ENCODE measurements at places on chromosomes 7 and 10.

DNA sequence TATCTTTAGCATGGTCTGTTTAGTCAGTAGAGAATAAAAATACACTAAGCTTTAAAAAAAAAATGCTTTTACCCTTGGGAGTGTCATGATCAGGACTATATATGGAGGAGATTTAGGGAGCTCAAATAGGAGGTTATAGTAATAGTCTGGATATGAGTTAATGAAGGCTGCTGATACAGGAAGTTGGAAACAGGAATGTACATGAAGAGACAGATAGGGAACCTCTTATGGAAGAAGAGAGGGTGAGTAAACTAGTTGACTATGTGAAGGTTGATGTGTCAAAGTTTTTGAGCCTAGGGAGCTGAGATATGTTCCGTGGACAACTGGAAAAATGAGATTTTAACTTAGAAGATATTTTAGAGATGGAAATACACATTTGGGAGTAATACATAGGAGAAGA is 472.0 kb upstream of the FZD8 start:
- DNase-seq = no peak

- DNase-seq = no peak
Measured at GRCh38 chr7:84112771-84113170, 81.8 kb downstream of the SEMA3A start.

GRCh38 chr10:48511066-48511874 is 93.6 kb downstream of the ARHGAP22 start:
- DNase-seq = no peak

- no peak for DNase-seq
Measured at GRCh38 chr10:22700489-22700888, 13.9 kb downstream of the PIP4K2A start.

DNA sequence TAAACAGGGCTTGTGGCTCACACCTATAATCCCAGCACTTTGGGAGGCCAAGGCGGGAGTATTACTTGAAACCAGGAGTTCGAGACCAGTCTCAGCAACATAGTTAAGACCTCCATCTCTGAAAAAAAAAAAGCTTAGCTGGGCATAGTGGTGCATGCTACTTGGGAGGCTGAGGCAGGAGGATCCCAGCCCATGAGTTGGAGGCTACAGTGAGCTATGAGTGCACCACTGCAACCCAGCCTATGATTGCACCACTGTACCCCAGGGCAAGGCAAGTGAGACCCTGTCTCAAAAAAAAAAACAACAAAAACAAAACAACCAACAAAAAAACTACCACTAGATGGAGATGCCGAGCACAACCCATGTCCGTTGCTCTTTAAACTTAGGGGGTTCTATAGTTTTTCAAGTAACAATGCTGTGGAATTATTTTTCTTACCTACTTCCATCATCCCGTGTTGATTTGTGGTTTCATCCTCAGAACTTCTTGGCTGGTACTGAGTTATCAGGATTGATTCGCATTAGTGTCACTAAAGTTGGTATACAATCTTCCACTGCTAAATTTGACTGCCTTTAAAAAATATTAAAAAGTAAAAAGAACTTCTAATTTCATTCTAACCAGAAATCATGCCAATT is 12.2 kb upstream of the REPIN1 start:
- no peak for DNase-seq

DNA sequence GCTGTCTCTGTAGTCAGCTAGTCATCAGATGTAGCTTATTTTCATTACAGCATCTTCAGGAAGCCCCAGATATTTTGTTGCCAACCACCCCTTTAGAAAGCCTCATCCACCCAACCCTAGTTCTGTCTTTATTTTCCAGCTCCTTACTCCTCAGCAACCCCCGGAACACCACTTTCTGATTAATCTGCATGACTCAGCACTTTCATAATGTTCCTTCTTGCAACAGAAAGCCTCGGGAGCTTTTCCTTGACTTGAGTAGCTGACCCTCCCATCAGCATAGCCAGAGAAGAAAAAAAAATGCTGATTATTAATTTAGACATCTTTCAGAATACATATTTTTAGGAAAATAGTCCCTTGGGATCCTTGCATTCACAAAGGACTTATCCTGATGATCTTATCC is 244.0 kb upstream of the CXCL12 start:
- DNase-seq = no peak

- no peak for DNase-seq
Measured at GRCh38 chr7:148442933-148443332, 147.6 kb upstream of the C7orf33 start.

GRCh38 chr10:97302088-97302791 is 9.8 kb upstream of the ARHGAP19 start:
- no peak for DNase-seq

DNA sequence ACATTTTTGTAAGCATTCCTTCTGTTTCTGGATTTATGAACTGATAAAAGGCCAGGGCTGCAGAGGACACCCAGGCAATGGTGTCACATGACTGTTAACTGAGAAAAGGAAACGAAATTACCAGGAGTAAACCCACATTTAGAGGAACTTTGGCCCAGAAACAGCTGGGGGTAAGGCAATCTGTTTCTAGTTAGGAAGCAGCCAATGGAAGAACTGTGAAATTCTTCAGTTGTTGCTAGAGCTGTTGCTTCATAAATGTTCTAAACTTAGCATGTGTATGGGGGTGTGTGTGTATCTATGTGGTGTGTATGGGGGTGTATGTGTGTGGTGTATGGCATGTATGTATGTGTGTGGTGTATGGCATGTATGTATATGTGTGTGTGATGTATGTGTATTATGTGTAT is 11.8 kb upstream of the PDCD4 start:
- DNase-seq = no peak

- no peak for DNase-seq
Measured at GRCh38 chr10:82402906-82403401, 528.0 kb downstream of the NRG3 start.

DNA sequence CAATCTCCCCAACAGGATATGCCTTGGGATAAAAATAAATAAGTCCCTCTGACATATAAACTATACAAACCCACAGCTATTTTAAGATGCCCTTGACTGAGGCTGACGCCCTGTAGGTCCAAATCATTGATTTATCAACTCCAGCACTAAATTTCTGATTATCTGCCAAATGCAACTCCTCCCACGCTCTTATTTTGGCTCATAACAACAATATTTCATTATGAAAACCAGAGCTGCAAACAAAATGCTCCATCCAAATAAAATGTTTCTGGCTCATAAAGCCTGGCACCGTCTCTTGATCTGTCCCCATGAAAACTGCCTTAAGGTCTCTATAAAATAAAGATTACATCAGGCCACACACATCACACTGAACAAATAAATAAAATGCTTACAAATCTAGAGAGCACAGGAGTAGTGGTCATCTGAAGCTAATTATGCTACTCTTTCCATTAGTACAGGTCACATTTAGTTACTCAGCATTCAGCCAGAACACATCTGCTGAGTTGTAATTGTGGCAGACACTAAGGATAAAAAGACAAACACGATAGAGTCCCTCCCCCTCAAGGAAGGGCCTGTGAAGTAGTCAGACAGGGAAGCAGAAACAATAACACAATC is 28.8 kb downstream of the CACUL1 start:
- DNase-seq = no peak

DNA sequence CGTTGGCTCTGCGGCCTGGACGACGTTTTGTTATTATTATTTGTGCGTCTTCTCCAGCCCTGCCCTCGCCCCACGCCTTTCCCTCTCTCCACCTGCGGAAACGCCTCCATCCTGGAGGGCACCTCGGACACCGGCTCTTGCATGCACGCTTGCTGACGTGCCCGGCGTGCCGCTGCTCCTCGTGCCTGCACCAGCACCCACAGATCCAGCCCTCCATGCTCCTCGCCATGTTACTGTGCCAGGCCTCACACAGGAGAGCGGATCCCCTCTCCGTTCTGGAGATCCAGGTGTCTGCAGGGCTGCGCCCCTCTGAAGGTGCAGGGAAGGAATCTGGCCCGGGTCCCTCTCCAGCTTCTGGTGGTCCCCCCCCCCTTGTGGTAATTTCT is 373.9 kb upstream of the FOXK1 start:
- no peak for DNase-seq

DNA sequence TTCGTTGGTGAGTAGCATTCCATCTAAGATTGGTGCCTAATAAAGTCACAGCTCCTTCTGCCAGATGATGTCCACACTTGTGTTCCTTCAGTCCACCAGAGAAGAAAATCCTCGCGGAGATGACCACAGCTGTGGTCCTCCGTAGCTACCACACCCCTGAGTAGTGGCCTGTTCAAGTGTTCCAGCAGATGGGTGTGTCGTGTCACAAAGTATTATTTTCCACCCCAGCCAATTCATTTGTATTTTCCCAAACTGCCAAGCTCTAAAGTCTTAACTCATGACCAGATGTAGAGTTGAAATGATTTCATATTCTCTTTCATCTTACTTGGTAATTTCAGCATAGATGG is 251.3 kb upstream of the TCF7L2 start:
- DNase-seq = no peak

- DNase-seq = no peak
Measured at GRCh38 chr7:121748546-121748945, 124.4 kb upstream of the PTPRZ1 start.

DNA sequence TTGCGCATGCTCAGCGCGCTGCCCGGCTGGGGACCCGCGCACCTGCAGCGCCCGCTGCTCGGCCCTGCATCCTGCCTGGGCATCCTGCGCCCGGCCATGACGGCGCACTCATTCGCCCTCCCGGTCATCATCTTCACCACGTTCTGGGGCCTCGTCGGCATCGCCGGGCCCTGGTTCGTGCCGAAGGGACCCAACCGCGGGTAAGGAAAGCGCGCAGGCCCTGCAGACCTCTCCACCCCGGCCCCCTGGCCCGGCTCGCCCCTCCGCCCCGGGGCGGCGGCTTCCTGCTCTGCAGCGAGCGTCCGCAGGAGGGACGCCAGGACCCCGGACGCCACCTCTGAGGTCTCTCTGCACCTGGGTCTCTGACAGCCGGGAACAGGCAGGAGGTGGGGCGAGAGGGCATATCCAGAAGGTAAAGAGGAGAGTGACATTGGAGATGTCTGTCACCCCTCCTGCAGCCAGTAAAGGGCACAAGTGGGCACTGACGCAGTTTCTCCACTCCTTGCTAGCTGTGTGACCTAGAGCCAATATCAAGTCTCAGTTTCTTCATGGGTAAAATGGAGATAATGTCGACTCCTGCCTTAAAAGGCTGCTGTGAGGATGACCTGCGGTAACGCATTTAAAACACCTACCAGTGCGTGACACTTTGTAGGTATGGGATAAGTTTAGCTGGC is 338 bp downstream of the ATP6V0E2 start:
- DNase-seq = no peak

- no peak for DNase-seq
Measured at GRCh38 chr10:43821103-43821502, 172.4 kb upstream of the ZNF32 start.

DNA sequence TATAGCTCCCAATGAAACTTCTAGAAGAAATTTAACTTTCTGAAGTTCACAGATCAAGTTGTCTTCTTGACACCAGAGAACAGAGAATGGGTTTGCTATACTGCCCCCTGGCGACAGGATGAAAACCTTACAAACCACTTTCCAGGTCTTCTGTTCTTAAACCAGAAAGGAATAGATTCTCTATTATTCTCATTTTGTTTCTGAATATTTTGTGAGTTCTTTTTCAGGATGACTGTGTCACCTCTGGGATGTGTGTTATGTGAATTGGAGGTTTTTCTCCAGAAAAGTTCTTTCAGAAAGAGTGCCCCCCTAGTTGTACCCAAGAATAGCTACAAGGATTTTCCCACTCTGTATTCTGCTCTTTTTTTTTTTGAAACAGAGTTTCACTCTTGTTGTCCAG is 6.3 kb downstream of the IFT22 start:
- no peak for DNase-seq

GRCh38 chr7:18927134-18927533 is 190.3 kb downstream of the TWIST1 start:
- DNase-seq = no peak

GRCh38 chr7:90178679-90179278 is 24.5 kb downstream of the STEAP1 start:
- DNase-seq = no peak

GRCh38 chr10:98446151-98446660 is 529 bp downstream of the HPS1 start:
- peak; percentile 76 for DNase-seq

DNA sequence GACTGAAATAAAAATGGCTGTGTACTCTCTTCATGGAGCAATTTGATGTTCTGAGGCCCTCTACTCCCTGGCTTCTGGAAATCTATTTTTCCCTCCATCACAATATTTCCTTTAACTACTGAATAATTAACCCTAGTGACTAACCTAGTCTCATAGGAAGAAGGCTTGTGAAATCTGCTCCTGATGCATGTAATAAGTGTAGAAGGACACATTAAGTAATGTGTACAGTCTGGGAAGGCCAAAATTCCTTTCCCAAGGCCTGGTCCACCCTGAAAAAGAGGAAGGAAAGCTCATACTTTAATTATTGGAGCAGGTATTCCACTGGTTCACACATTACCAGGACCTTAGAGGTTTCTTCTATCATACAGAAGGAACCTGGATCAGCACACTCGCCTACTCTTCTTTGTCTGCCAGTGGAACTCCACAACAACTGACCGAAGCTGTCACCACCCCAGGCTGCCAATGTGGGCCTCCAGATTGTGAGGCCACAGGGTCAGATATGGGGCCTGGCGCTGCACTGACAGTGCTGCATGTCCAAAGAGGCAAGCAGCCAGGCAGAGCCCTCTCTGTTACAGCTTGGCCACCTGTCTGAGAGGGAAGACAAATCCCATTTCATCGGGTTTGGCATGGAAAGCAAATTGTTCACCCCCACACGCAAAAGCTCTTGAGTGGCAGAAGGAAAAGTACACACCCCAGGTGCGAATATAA is 54.4 kb upstream of the FAM133B start:
- no peak for DNase-seq

DNA sequence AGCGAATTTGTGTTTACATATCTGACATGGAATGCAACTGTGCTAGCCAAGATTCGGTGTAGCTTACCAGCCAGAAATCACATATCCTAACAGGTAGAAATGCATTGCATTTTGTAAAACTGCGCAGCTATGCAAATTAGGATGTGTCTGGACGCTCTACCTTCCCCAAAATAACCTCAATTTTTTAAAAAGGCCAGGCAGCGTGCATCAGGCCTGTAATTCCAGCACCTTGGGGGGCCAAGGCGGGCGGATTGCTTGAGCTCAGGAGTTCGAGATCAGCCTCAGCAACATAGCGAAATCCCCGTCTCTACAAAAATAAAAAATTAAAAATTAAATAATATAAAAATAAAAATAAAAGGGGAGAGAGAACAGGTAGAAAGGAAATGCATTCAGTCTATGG is 305.0 kb downstream of the TYW1 start:
- no peak for DNase-seq

DNA sequence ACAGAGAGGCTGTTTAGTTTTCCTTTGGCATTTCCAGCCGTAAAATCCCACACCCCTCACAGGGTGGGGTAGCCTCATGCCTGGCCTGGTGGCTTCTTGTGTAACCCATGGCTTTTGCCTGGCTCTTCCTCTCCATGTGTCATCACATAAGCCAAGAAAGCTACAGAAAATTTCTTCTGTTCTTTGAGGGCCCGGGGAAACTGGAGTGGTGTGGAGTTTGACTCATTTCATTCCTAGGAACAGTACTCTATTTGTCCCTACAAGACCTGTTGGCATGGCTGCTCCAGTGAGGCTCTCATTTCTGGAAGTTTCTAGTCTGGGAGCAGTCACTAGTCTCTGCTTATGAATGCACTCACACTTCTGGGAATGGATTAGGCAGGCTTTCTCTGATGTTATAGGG is 523.9 kb downstream of the SUGCT start:
- DNase-seq = peak; percentile 6

- DNase-seq = no peak
Measured at GRCh38 chr7:88095-88926, 104.1 kb upstream of the FAM20C start.

- no peak for DNase-seq
Measured at GRCh38 chr7:30149640-30150272, 15.0 kb downstream of the MTURN start.
